ENCODE measurements at places on chromosomes 1 and 21. TPM values are rescaled to one million over a fixed set of nuclear protein-coding genes. Genes with fewer than 3 reads are reported as not detected.

- H3K4me1 ChIP-seq = peaks cover 36% of the 10 kb centered on the region
- no peak overlapping the region for H3K4me3 ChIP-seq
- H3K36me3 ChIP-seq = peaks cover 12% of the 10 kb centered on the region
- DNase-seq = no peak
- no peaks in the 10 kb centered on the region for H3K27me3 ChIP-seq
Observed at GRCh38 chr1:83497563-83497962, 501.4 kb downstream of the TTLL7 start.

DNA sequence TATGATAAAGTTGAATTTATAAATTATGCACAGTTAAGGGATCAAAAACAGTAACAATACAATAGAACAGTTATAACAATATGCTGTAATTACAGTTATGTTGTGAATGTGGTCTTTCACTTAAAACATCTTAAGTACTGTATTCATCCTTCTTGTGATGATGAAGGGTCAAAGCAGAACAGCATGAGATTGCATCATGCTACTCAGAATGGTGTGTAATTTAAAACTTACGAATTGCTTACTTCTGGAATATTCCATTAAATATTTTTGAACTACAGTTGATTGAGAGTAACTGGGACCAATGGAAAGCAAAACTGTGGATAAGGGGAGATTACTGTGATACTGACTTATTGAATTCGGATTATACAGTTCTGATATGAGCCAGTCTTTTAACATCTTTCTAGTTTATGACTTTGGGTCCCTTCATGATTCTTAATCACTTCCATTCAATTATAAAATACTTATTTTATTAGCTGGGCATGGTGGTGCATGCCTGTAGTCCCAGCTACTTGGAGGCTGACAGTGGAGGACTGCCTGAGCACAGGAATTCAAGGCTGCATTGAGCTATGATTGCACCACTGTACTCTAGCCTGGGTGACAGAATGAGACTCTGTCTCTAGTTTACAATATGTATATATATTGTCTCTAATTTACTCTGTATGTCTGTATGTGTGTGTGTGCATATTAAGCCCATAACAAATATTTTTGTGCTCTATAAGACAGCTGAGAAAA, 43.2 kb downstream of the ATP1B1 start:
- no peak overlapping the region for H3K4me3 ChIP-seq
- no peak for DNase-seq
- H3K36me3 ChIP-seq = peaks cover 2% of the 10 kb centered on the region
- no peak overlapping the region for H3K27ac ChIP-seq
- H3K27me3 ChIP-seq = no peaks in the 10 kb centered on the region

Gene SPATA45
- not detected for total RNA-seq

Gene FCRLA
- not detected for total RNA-seq

GRCh38 chr1:111162488-111162880, 22.5 kb downstream of the CEPT1 start:
- H3K27me3 ChIP-seq = no peaks in the 10 kb centered on the region
- no peak overlapping the region for H3K4me3 ChIP-seq
- H3K4me1 ChIP-seq = peaks cover 3% of the 10 kb centered on the region
- H3K36me3 ChIP-seq = peaks cover 47% of the 10 kb centered on the region

- no peak overlapping the region for H3K4me3 ChIP-seq
- no peaks in the 10 kb centered on the region for H3K36me3 ChIP-seq
- H3K27ac ChIP-seq = no peak overlapping the region
- H3K27me3 ChIP-seq = peaks cover 20% of the 10 kb centered on the region
- DNase-seq = no peak
Observed at GRCh38 chr21:25862596-25862995, 127.8 kb downstream of the GABPA start.

GRCh38 chr1:67270541-67270940, 37.1 kb upstream of the IL12RB2 start:
- H3K27me3 ChIP-seq = no peaks in the 10 kb centered on the region
- DNase-seq = no peak
- H3K36me3 ChIP-seq = peaks cover 28% of the 10 kb centered on the region

DNA sequence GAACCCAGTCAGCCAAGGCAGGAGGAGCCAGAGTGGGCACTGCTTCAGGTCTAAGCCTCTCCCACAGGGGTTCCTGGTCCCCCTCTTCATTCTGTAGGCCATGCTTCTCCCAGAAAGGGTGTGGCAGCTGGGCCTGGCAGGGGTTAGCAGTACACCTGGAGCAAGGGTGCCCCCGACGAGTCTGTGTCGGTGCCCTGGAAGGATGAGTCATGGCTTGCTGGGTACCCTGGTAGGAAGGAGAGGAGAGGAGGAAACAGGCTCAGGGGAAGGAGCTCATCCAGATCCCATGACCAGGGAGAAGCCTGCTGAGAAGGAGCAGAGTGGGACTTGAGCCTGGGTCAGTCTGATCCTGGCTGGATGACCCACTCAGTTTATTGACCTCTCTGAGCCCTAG, 10.3 kb downstream of the KDF1 start:
- no peak for DNase-seq
- H3K36me3 ChIP-seq = peaks cover 16% of the 10 kb centered on the region
- H3K4me3 ChIP-seq = no peak overlapping the region
- H3K27ac ChIP-seq = no peak overlapping the region
- H3K4me1 ChIP-seq = no peaks in the 10 kb centered on the region
- peaks cover 2% of the 10 kb centered on the region for H3K27me3 ChIP-seq

Gene RNU1-2
- 2,369 TPM for total RNA-seq

- H3K27ac ChIP-seq = no peak overlapping the region
- H3K4me3 ChIP-seq = no peak overlapping the region
- no peaks in the 10 kb centered on the region for H3K36me3 ChIP-seq
- DNase-seq = no peak
Observed at GRCh38 chr1:34398916-34399275, 222.2 kb downstream of the C1orf94 start.

DNA sequence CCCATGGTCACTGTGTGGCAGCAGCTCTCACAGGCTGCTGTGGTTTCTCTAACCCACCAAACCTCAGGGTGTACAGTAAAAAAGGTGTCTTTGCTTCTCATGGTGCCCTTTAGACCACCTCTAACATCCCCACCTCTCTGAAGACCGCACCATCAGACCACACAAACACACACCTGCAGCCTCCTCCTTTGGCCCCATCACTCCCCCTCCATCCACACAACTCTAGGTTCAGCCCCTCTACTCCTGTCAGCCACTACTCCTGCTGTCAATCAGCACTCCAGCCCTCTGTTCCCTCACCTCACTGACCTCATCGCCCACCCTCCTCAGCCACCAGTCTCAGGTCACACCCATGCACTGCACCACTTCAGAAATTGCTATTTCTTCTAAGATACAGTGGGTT, 7.5 kb downstream of the ZNF692 start:
- H3K4me1 ChIP-seq = peaks cover 15% of the 10 kb centered on the region
- H3K27ac ChIP-seq = no peak overlapping the region
- H3K36me3 ChIP-seq = peaks cover 48% of the 10 kb centered on the region
- no peaks in the 10 kb centered on the region for H3K27me3 ChIP-seq
- DNase-seq = no peak
- no peak overlapping the region for H3K4me3 ChIP-seq

GRCh38 chr1:82485591-82486369, 685.0 kb downstream of the ADGRL2 start:
- DNase-seq = no peak
- no peak overlapping the region for H3K27ac ChIP-seq
- no peak overlapping the region for H3K4me3 ChIP-seq

- H3K27me3 ChIP-seq = no peaks in the 10 kb centered on the region
- no peak overlapping the region for H3K4me3 ChIP-seq
- no peak for DNase-seq
- no peaks in the 10 kb centered on the region for H3K4me1 ChIP-seq
Observed at GRCh38 chr1:74946388-74946787, 187.8 kb upstream of the LHX8 start.

Gene HRNR
- total RNA-seq = not detected

Gene ZBTB8A
- 0.96 TPM for total RNA-seq

- H3K27ac ChIP-seq = no peak overlapping the region
- peaks cover 14% of the 10 kb centered on the region for H3K27me3 ChIP-seq
- H3K4me3 ChIP-seq = no peak overlapping the region
- DNase-seq = no peak
- H3K36me3 ChIP-seq = no peaks in the 10 kb centered on the region
Observed at GRCh38 chr1:30791868-30792267, 34.3 kb upstream of the LAPTM5 start.
